ENCODE measurements at places on chromosomes 13 and 19. TPM values are rescaled to one million over a fixed set of nuclear protein-coding genes. Genes with fewer than 3 reads are reported as not detected.

DNA sequence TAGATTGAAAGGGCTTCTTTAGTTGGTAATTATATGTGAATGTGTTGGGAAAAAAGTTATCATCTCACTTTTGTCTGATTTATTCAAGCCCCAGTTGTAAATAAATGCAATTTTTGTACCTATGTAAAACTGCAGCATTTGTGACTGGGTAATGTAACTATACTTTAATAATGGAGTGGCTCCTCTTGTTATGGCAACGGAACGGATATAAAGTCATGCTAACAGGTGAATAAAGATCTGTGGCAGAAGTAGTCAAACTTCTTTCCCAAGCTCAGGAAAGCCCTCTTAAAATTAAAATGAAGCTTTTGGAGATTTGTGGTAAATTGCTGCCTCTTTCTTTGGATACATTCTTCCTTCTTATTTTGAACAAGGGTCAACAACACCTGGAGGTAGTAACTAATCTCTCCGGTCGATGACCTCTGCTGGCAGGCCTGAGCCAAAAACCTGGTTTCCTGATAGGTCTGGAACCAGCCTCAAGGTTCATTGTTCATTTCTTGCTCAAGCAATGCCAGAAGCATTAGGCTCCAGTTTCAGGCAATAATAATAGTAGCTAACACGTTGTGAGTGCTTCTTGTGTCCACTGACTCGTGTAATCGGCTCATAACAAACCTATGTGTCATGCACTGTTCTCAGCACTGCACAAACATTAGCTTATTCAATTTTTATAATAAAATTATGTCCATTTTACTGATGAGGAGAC is 313.4 kb upstream of the DACH1 start:
- no peak overlapping the region for H3K4me3 ChIP-seq
- H3K27me3 ChIP-seq, result no peaks in the 10 kb centered on the region
- H3K4me1 ChIP-seq, result no peaks in the 10 kb centered on the region
- no peak overlapping the region for H3K27ac ChIP-seq
- no peak for DNase-seq

GRCh38 chr13:112893207-112893569 is 75.8 kb upstream of the MCF2L start:
- H3K4me1 ChIP-seq, result peaks cover 3% of the 10 kb centered on the region
- no peak overlapping the region for H3K4me3 ChIP-seq
- no peak overlapping the region for H3K27ac ChIP-seq
- no peaks in the 10 kb centered on the region for H3K27me3 ChIP-seq
- H3K36me3 ChIP-seq, result no peaks in the 10 kb centered on the region

- H3K36me3 ChIP-seq, result no peaks in the 10 kb centered on the region
- no peak overlapping the region for H3K4me3 ChIP-seq
- H3K27ac ChIP-seq, result no peak overlapping the region
- no peaks in the 10 kb centered on the region for H3K27me3 ChIP-seq
- H3K4me1 ChIP-seq, result no peaks in the 10 kb centered on the region
- DNase-seq, result no peak
These were observed 237.6 kb upstream of the MAB21L1 start for GRCh38 chr13:35714121-35714520.

DNA sequence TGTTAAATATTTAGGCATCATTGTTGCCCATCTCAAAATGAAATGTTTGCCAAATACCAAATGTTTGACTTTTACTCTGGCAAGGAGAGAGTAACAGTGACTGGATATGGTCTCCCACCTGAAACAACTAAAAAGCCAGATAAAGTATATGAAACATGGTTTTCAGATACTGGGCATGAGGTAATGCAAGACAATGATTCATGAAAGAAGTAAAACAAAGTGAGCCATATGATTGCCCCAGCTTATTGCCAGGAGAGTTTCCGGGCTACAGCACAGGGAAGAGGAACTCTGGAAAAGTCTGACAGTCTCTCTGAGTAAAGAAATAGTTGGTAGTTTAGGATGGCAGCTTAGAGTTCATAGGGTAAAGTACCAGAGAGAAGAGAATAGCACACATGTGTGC is 354.6 kb downstream of the DNAJC15 start:
- H3K4me1 ChIP-seq, result no peaks in the 10 kb centered on the region
- H3K36me3 ChIP-seq, result no peaks in the 10 kb centered on the region
- no peak overlapping the region for H3K4me3 ChIP-seq
- DNase-seq, result no peak

DNA sequence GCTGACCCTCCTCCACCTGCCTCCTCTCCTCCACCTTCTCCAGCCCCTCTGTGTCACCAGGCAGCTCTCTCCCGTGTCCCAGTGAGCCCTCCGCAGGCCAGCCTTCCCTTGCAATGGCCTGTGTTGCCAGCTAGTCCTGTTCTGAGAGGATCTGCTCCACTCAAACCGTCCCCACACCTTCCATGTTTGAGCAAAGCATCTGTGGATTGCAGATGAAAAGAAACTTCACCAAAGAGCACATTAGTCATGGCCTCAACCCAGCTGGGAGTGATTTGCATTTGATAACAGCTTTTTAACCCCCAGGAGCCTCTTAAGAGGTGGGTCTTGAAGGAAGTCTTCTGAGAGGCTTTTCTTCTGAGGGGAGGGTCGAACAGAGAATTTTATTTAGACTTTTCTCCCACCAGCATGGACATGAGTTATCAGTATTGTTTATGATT is 72.8 kb downstream of the COL4A2 start:
- H3K4me1 ChIP-seq, result no peaks in the 10 kb centered on the region
- peaks cover 24% of the 10 kb centered on the region for H3K27me3 ChIP-seq
- H3K36me3 ChIP-seq, result no peaks in the 10 kb centered on the region
- H3K27ac ChIP-seq, result no peak overlapping the region
- no peak overlapping the region for H3K4me3 ChIP-seq
- no peak for DNase-seq

ZNF253 gene
- 27.9 TPM for total RNA-seq
